H9 (cell line): ENCODE measurements at places on chromosomes 1 and 21.

GRCh38 chr21:38609580-38609979, 111.3 kb upstream of the ERG start:
- no peak for DNase-seq

- peak; percentile 84 for DNase-seq
Observed at GRCh38 chr1:42740851-42741580, 980 bp upstream of the CLDN19 start.

DNA sequence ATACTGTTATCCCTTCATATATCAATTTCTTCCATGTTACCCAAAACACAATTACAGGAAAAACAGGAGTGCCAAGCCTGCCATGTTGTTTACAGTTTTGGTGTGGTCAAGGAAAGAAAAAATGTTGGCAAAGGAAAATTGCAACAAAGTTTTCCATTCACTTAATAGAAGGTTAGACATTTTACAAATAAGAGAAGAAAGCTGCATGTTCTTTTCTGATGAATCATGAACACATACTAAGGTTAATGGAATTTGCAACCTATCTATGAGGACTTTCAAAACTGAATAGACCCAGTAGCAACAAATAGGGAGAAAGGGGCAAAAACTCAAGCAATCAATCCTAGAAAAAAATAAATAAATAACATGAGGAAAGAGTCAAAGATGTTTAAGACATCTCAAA, 556.7 kb downstream of the DPYD start:
- DNase-seq = no peak

- no peak for DNase-seq
Observed at GRCh38 chr1:209490013-209490412, 93.5 kb upstream of the CAMK1G start.

- DNase-seq = no peak
Observed at GRCh38 chr1:232602622-232603021, 27.3 kb downstream of the SIPA1L2 start.

GRCh38 chr1:221832617-221833016, 90.7 kb upstream of the DUSP10 start:
- no peak for DNase-seq

DNA sequence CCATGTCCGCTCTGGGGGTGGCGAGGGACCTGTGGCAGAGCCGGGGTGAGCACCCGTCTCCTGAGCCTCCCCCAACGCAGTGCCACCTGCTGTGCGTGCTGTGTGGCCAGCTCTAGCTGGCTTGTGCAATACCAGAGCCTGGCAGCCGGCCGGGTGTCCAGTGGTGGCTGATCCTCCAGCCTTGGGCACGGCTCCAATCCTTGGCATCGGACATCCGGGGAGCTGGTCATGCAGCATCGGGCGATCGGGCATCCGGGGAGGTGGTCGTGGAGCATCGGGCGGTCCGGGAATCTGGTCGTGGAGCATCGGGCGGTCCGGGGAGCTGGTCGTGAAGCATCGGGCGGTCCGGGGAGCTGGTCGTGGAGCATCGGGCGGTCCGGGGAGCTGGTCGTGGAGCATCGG, 8.1 kb downstream of the SLX9 start:
- DNase-seq = no peak

- peak; percentile 85 for DNase-seq
Observed at GRCh38 chr1:151547119-151547899, 7.2 kb downstream of the TUFT1 start.

- no peak for DNase-seq
Observed at GRCh38 chr1:20319456-20320220, 29.0 kb downstream of the VWA5B1 start.

- no peak for DNase-seq
Observed at GRCh38 chr1:39969048-39969447, 14.1 kb downstream of the MFSD2A start.

GRCh38 chr1:60041783-60042182, 31.8 kb downstream of the C1orf87 start:
- DNase-seq = no peak

GRCh38 chr1:44366371-44366975, 11.4 kb upstream of the ERI3 start:
- DNase-seq = no peak

DNA sequence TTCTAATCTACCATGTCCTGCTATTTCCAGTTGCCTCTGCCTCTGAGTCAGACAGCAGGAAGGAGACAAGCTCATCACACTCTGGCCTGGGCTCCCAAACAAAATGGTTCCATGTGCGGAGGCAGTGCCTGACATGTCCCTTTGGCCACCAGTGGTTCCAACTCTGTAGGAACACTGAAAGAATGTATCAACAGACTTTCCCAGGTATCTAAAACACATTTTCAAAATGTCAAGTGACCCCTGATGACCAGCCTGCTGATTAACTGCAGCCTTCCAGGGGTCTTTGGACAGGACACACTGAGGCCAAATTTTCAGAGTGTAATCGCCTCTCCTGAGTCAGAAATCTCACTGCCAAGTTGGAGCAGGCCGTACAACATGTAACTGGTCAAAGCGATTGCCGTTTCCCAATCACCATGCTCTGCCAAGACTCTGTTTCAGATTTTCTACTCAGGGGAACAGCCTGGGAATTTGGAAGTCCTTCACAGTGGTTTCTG, 172.7 kb downstream of the TPR start:
- no peak for DNase-seq

- DNase-seq = peak; percentile 87
Observed at GRCh38 chr1:26412180-26412840, 1.7 kb downstream of the LIN28A start.

- DNase-seq = no peak
Observed at GRCh38 chr1:213287987-213288386, 236.9 kb downstream of the RPS6KC1 start.

DNA sequence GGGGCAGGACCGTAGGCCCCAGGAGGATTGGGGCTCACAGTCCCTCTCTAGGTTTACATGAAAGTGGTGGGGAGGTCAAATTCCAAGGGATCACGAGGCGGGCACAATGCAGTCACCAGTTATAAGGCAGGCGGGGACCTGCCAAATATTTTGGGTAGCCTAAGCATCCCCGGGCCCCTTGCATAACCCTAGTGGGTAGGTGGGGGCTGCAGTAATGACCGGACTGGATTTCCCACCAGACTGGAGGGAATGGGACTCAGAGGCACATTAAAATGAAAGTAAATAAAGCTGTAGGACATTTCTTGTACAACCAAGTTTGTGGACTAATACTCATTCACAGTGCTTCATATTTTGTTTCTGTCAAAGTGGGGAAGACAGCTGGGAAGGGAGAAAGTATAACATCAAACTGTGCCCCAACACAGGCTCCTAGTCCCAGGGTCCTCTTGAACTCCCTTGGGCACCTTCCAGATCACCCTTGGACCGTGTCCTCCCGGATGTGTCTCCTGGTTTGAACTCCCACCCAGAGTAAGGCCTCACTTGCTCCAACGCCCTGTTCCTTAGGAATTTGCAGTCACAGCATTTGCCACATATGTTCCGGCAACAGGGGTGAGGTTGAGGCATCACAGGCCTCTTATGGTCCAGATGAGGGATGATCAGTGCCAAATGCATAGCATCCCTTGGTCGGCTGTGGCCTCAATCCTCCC, 28.4 kb upstream of the KIAA0040 start:
- no peak for DNase-seq

DNA sequence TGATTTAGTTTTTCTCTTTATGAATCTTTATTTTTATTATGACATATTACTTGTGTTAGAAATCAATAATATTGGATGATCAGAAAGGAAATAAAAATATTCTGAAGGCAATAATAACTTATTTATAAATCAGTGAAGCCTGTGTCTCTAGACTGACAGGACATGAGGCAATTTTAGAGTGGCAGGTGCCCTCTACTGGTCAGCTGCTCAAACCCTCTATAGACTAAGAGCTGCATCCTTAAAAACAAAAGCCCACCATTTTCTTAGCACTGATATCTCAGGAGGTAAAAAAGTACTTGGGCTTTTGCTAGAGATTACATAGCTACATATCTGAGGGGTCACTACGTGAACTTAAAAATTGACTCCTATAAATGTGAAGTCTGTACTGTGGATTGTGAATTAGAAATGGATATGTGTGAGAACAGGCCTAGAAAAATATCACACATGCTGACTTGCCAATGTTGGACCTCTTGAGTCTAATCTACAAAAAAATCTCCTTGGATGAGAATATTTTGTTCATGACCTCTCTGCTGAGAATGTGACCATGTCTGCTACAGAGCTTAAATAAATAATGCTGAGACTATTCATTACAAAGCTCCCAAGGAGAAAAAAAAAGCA, 597.9 kb upstream of the ADAMTS5 start:
- DNase-seq = peak; percentile 38

GRCh38 chr1:88673446-88673845, 10.6 kb upstream of the PKN2 start:
- DNase-seq = no peak

- DNase-seq = peak; percentile 86
Observed at GRCh38 chr1:25810341-25811299, 9.1 kb upstream of the MTFR1L start.

- DNase-seq = peak; percentile 84
Observed at GRCh38 chr1:45014321-45015028, 2.4 kb downstream of the UROD start.

DNA sequence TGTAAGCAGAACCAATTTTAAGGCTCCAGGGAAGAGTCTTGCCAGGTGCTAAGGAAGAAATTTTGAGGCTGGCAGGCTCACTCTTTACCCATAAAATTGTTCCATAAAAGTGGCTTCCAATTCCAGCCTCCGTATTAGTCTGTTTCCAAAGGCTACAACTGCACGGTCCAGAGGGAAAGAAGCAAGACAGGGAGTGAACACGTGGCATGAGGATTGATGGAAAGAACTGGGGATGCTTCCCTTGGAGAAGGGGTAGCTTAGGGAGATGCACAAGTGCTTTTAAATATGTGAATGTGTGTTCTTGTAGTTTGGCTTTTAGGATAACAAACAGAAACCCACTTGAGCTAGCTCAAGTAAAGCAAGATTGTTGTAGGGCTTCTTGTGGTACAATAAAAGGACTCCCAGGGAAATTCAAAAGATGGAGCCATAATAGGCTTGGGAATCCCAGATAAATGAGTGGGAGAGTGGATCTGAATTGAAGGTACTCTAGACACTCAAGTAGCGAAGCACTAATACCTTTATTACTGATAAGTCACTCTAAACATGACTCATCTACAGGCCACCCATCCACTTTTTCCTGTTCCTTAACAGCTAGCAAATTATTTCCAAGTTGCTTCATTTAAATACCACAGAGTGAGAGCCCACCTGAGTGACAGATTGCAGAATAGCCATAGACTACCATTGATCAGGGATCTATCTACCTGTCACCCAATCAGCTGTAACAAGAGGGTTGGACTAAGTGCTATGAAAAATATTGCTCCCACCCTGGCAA, 34.8 kb upstream of the NPL start:
- no peak for DNase-seq

DNA sequence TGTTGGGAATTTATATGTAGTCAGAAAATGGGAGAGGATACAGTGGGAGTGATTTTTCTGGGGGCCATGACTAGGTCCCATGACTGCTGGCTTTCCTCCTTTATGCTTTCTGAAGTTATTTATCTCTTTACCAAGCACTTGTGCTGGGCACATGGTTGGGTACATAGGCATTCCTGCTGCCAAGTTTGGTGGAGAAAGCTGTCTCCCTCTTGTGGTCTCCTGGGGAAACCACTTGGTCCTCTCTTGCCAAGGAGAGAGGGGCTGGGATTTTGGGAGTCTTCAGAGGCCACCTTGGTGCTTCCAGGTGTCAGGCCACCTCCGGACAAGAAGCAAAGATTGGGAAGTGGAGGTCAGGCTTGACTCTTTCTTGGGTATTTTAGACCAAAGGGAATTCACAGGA, 120.2 kb upstream of the KCNE2 start:
- DNase-seq = peak; percentile 58

- no peak for DNase-seq
Observed at GRCh38 chr1:200525090-200525987, 95.2 kb downstream of the KIF14 start.

GRCh38 chr1:206534552-206534951, 27.2 kb downstream of the RASSF5 start:
- DNase-seq = no peak

DNA sequence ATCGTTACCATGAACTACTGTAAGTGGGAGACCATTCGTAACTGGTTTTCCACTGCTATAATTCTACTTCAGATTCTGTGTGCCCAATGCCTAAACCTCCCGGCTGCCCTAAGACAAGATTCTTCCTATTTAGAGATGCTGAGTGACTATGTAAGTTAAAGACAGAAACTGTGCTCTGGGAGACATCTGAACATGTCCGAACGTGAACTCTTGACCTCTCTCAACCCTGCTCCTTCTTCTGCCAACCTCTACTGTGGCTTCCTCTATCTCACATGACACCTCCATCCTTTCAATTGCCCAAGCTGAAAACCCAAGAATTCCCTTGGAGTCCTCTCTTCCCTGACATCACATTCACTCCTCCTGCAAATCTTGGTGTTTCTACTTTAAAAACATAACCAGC, 182.9 kb downstream of the AKT3 start:
- DNase-seq = no peak

- no peak for DNase-seq
Observed at GRCh38 chr1:169550294-169550693, 36.0 kb downstream of the F5 start.

GRCh38 chr21:36873513-36873912, 93.0 kb downstream of the HLCS start:
- no peak for DNase-seq

DNA sequence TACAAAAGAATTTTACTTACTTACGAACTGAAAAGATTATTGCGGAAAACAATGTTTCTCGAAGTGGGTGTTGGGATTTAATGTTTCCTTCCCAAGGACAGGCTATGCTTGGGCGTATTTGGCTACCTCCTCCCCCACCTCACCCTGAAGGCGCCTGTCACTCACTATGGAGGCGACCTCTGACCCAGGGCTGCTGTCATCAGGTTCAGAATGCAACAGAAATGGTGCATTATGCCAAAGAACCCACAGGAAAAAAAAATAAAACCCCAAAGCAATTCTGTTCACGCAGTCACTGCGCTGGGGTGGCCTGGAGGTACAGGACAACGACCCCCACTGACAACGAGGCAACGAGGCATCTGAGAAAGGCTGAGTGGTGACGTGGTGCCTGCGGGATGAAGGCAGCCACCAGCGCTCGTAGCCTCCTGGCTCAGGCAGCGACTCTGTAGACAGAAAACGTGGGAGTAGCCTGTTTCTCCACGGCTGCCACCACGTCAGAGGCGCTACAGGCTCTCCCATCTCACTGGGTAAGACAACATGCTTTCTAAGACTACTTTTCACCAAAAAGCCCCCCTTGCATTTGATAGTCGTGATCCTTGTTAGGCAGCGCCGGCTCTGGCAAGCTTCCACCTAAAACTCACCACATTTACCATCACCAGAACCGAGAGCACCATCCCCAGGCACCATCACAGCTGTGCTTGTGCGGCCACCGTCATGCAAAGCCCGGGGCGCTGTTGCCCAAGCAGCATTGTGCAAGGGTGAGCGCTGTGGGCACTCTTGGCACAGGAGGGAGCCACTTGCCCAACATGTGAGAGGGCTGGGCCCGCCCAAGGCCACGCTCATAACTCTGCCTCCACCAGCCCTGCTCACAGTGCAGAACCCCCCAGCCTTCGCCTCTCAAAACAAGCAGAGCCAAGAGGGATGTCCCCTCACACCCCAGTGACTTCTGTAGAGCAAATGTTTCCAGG, 14.3 kb downstream of the NADK start:
- DNase-seq = no peak
